ENCODE measurements at places on chromosomes 4 and X.

DNA sequence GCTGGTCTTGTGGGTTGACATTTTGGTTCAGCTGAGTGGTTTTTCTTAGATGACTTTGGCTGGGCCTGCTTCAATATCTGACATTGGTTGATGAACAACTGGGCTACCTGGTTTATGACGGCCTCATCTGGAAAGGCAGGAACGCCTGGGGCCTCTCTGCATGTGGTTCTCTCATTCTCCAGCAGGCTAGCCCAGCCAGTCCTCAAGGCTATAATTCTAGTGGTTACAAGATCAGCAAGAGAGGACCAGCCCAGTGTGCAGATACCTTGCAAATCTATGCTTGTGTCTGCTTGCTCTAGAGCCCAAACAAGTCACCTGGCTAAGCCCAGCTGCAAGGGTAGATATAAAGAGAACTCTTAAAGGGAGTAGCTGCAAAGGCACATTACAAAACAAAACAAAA, 214.2 kb upstream of the PUDP start:
- no peak for DNase-seq

- DNase-seq = no peak
Measured at GRCh38 chr4:152023674-152024073, 262.9 kb upstream of the GATB start.

DNA sequence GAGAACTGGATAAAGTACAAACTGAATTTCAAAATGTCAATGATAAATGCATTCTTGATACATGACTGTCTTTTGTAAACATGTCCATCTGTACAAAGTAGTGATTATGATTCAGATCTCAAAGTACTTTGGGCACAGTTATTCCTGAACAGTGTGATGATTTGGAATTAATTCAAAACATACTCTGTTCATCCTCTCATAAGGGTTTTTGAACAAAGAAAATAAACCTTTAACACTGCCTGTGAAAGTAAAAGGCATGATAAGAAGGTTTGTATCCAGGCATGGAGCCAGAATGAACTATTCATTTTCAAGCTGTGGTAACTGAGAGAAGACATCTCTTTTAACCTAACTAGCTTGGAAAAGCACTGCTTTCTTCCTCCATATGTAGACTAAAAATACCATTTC, 883 bp upstream of the KLHL4 start:
- DNase-seq = no peak

DNA sequence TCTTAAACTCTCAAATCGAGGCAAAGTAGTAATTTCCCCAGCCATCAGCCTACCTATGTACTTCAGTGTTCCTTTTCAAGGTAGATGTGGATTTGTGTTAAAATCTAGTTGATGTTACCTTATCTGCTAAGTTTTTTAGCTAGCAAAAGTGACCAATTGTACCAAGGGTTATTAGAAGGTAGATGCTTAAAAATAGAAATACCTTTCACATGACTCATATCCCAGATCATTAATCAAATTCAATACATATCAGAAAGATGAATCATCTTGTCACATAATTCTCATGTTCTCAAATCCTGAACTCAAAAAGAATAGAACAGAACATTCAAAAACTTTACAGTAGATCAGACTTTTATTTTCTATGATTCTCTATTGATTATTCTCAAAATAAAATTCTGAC, 3.5 kb downstream of the ENAM start:
- no peak for DNase-seq

DNA sequence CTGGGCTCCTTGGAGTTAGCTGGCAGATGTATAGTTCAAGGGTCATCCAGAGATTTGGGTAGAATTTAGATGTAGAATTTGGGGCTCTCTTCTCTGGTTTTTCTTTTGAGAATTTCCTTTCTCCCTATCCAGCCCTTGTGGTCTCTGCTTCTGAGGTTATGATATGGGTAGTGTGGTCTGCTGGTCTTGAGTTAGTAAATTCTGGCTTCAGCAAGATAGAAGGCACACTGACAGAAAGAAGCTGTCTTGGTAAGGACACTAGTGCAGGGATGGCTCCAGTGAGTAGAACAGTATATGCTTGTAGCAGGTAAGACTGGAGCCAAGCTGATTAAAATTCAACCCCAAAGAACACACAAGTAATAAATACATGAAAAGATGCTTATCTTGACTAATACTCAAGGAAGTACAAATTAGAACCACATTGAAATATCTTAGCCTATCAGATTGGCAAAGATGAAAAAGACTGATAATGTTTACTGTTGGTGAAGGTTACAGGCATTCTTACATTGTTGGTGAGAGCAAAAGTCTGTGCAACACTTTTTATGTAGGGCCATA, 2.1 kb upstream of the IL9R start:
- DNase-seq = no peak

GRCh38 chr4:3835527-3836405, 69.6 kb downstream of the ADRA2C start:
- DNase-seq = no peak

DNA sequence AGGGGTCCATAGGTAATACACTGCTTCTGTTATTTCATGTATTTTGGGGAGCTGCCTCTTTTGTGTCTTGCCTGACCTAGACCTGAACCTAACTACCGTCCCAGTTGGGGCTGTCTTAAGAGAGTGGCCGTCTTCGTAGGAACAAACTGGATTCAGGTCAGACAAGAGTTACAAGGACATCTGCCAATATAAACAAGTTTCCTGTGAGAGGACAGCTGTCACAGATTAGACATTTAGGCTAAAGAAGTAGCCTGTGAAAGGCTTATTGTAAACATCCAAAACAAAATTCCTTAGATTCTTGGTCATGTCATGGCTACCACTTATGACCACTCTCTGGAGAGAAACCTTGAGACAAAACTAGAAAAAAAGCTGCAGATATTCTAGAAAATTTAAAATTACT, 797.6 kb upstream of the AADAT start:
- DNase-seq = no peak

GRCh38 chr4:128299848-128300247, 12.2 kb upstream of the PGRMC2 start:
- DNase-seq = no peak

- no peak for DNase-seq
Measured at GRCh38 chr4:169241464-169241863, 29.3 kb downstream of the SH3RF1 start.

DNA sequence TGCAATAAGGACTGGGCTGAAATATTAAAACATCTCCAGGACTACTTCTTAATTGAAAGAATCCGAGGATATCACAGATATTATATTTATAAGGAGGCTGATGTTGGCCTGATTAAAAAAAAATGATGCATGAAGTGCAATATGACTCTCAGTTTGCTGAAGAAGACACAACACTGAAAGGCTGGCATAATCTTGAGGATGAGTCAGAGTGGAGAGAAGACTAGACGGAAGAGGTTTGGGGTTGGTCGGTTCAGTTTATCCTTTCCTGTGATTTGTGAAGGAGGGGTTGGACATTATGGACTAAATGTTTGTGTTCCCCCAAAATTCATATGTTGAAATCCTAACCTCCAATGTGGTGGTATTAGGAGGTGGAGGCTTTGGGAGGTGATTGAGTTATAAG, 170.3 kb downstream of the CORIN start:
- DNase-seq = no peak

DNA sequence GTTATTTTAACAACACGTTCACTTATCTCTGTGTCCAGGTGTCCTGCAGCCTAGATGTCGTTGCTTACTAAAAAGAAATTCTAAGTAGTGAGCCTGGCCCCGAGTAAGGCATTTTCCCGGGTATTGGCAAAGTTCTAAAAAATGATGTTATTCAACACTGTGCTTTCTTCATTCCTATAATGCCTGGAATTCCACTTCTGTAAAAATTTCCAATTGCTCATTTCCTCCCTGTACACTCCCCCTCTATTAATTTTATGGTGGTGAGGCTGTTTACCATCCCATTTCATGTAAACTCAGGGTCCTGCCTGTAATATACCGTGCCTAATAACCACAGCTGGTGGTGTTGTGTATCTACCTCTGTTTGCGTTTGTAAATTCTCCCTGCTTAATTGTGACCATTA, 14.2 kb downstream of the BST1 start:
- no peak for DNase-seq

DNA sequence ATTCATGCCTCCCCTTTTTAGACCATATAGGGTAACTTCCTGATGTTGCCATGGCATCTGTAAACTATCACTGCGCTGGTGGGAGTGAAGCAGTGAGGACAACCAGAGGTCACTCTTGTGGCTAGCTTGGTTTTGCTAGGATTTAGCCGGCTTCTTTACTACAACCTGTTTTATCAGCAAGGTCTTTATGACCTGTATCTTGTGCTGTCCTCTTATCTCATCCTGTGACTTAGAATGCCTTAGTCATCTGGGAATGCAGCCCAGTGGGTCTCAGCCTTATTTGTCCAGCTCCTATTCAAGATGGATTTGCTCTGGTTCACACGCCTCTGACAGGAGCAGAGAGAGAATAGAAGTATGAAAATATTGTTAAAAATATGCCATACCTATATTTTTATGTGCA, 355.7 kb downstream of the ADGRL3 start:
- DNase-seq = no peak

DNA sequence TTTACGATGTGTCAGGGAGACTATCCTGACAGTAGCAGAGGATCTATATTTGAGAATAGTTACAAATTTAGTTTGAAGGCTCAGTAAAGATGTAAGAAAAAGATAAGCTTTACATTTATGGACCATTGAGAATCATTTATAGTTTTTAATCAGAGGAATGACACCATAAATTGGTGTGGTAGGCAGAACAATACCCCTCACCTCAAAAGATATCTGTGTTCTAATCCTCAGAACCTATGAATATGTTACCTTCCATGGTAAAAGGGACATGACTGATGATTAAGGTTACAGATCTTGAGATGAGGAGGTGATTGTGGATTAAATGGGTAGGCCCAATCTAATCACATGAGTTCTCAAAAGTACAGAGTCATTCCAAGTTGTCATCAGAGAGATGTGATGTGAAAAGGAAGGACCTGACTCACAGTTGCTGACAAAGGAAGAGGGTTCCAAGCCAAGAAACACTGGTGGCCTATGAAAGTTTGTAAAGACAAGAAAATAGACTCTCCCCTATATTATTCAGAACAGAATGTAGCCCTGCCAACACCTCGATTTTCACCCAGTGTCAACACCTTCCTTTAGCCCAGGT, 27.0 kb downstream of the EREG start:
- DNase-seq = no peak

DNA sequence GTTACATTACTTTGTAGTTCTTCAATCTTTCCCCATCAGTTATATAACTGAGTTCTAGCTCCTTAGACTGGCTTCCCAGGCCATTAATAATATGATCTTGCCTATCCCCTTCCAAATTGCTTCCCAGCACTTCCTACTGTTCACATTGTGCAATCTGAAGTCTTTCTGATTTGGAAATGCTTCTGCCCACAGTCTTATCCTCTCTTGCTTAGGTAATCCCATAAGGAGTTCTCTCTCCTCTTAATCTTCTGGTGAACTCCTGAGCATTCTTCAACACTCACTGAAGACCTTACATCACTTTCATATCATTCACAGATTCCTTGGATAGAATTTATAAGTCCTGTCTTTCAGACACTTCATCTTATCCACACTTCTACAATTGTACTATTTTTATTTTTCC, 132.7 kb upstream of the TTC29 start:
- no peak for DNase-seq

GRCh38 chrX:46913667-46914066, 1.4 kb downstream of the JADE3 start:
- DNase-seq = no peak

DNA sequence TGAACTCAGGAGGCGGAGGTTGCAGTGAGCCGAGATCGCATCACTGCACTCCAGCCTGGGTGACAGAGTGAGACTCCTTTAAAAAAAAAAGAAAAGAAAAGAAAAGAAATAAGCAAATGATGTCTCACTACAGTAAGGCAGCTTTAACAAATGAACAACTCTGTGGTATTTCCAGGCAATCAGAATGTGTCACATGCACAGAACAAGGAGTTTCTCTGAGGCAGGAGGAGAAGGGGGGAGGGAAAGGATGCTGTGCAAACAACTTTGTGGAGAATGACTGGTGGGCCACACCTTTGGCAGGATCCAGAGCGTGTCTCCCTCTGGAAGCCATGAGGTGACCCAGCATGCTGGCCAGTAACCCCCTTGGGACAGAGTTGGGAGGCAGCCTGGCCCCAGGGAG, 57.6 kb downstream of the RAI2 start:
- no peak for DNase-seq

GRCh38 chr4:1239950-1240307, 9.0 kb downstream of the CTBP1 start:
- DNase-seq = no peak

DNA sequence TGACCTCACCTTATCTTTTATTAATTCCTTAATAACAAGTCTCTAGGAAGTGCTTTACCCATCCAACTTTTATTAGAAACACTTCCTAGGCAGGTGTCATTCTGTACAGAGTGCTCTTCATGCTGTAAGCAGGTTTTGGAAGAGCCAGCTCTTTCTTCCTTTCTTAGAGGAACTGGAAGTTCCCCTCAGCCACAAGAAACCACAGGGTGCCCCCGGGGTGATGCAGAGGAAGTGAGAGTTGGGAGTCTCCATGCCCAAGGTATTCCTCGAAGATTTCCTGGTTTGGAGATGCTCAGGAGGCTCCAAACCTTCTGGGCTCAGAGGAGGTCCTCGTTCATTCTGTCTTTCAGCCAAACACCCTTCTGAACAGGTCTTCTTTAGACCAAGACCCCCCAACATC, 83.8 kb downstream of the EGF start:
- no peak for DNase-seq

DNA sequence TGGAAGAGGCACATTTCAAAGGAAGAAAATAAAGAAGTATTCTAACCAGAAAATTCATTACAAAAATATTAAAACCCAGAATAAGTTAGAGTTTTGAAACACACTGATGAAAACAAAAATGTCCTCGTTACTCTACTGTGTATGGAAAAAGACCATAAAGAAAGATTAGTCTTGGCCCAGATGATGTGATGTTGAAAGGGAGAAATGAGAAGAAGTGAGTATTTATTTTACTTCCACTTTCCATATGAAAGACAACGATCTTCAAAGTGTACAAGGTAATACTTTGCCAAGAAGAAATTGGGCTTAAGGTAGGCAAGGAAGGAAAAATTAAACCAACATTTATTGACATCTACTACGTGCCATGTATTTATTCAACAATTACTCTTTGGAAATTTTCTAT, 48.6 kb upstream of the EMCN start:
- DNase-seq = no peak

DNA sequence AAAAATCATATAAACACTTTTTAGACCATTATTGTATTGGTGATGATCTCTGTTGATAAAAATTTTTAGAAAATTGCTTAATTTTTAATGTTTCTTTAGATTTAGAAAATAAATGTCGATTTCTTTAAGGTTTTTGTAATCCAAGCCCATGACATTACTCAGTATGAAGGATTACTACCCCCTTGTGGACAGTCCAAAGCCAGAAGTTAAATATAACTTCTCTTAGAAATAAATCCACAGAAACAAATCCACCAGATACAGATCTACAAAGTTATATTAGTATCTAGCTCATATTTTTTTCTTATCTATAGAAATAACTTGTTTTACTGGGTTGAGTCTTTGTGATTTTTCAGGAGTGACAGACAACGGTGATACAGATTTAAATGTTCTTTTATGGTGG, 18.9 kb downstream of the TIFA start:
- no peak for DNase-seq

DNA sequence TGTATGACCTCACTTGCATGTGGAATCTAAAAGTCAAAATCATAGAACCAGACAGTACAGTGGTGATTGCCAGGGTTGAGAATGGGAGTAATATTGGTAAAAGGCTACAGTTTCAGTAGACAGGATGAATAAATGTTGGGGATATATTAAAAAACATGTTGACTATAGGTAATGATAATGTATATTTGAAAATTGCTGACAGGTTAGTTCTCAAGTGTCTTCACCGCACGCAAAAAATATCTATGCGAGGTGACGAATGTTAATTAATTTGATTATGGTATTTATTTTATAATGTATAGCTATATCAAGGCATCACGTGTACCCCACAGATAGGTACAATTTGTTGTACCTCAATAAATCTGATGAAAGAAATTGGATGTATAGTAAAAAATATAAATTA, 909.6 kb upstream of the NDST4 start:
- no peak for DNase-seq
